CD4-positive, alpha-beta T cell treated with Interferon gamma for 1 hour (primary cell): ENCODE measurements at places on chromosomes 3 and 15.

- DNase-seq = no peak
Measured at GRCh38 chr3:184405075-184406030, 25.5 kb downstream of the CHRD start.

GRCh38 chr3:71229905-71230657, 353.4 kb downstream of the FOXP1 start:
- no peak for DNase-seq

DNA sequence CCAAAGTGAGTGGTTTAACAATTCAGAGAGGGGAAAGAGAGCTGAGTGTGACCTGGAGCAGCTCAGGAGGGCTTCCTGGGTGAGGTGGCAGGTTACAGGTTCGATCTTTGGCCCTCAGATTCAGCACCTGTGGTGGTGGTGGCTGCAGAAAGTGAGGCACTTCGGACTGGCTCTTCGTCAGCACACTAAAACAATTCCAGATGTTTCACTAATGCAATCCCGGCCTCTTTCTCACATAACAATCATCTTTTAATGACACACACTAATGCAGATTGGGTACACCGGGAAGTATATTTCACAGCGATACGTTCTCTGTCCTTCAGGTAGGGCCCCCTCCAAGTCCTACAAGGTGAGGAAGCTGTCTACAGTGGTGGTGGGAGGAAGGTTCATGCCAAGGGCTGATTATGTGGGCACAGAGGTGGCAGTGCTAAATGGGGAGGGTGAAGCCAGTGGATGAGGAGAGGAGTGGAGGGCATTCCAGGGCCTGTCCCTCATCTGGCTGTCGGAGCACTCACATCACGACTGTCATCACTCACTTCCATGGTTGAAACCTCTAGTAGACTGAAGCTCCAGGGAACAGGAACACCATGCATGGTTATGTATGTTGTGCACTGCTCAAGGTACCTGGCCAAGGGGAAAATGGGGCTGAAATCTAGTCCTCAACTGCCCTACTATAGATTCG, 171.1 kb downstream of the RAB11A start:
- no peak for DNase-seq

- DNase-seq = no peak
Measured at GRCh38 chr3:55756976-55757375, 269.9 kb upstream of the WNT5A start.

DNA sequence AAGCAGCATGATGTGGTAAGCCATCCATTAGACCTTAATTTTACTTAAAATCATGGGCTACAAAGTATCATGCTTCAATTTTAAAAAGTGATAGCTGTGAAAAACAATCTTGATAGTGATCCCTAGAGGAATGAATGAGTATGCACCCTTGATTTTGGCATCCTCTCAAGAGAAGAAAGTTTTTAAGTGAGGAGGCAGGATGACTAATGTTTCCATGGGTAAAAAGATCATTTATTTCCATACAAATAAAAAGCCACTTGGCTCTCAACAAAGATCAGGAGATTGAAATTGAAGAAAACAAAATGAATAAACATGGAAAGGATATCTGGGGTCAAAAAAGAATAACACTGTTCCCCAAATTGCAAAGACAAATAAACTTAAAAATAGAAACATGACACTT, 305.4 kb downstream of the MEX3B start:
- no peak for DNase-seq

DNA sequence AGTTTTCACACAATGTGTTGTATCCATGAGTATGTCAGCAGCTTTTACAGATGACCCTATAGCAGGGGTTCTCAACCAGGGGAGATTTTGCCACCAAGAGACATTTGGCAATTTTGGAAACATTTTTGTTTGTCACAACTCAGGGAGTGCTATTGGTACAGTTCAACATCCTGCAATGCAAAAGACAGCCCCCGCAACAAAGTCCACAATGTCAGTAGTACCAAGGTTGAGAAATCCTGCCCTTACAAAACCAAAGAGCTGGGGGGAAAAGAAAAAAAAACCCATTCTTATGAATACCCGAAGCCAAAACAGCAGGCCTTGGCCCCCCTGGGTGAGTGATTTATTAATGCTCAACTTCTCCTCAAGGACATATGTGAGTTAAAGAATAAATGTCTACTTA, 99.1 kb downstream of the LARS2 start:
- no peak for DNase-seq

DNA sequence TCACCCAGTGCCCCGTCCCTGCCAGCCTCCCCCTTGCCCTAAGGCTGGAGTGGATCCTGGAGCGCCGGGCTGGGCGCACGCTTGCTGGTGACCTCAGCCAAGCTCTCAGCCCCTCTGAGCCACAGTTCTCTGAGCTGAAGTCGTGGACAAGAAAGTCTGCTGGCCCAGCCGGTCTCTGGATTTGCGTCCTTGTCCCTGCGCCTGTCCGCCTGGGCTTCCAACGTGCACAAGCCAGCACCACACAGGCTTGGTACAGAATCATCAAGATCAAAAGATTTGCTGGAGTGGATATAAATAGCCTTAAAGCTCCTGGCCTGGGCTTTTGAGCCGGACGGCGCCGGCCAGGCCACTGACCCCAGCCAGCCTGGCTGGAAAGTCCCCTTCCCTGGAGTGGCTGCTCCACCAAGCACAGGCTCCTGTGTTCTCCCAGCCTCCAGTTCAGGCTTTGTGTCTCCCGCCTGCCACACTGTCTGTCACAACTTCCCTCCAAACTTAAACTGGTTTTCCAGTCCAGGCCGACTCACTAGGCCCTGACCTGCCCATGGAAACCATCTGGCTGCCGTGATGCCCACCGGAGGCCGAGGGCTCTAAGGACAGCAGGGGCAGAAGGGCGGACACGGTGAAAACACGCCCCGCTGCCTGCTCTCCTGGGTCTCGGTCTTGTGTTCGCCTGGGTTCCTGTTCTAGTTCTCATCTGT, 156.2 kb downstream of the NUP210 start:
- DNase-seq = no peak

- peak; percentile 35 for DNase-seq
Measured at GRCh38 chr3:49805897-49806701, 3.0 kb downstream of the INKA1 start.

DNA sequence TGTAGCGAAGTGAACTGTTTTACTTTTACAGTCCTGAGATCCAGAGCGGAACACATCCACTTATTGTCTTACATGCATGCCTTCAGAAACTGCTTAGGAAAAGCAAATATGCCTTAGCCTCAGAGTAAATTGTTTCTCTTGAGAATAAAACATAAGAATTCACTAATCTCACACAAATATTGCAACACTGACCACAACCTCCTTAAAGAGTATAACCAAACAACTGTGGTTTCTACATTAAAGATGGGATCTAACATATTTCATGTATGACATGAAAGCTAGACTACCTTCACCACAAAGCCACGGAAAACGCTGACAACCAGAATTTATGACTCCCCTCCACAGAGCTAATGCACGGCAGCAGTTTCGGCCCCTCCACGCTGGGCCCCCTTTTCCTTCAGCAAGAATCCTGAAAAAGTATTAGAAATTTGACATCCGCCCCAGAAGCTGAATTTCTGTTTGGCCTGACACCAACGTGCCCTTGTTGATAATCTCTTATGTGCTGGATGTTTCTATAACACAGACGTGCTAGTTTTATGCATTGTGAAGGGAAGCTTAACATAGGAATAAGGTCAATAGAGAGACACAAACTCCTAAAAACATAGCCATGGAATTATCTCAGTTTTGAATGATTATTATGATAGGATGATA, 84.6 kb downstream of the GREM1 start:
- DNase-seq = no peak

DNA sequence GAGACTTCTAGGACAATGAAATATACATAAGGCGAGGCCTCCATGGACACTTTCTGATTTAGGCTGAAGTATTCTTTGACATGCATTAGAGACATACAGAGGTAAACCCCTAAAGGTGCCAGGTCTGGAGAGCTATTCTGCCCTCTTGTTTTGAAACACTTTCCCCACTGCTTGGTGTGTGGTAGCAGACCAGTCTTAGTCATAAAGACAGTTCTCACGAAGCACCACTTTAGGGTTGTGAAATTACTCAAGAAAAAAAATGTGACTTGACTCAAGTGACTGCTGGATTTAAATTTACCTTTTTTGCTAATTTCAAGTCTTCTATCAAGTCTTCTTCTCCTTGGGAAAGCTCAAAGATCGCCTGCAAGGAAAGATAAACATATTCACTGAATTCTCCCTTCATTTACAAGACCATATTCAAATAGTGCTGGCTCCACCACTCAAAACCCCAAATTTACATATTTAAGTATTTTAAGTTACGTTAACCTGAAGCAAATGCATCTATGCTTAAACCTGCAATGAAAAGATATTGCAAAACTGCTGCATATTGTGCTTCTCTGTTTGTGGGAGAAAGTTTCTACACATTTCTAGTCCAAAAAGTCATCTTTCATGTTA, 48.4 kb downstream of the ARHGEF3 start:
- DNase-seq = peak; percentile 9

DNA sequence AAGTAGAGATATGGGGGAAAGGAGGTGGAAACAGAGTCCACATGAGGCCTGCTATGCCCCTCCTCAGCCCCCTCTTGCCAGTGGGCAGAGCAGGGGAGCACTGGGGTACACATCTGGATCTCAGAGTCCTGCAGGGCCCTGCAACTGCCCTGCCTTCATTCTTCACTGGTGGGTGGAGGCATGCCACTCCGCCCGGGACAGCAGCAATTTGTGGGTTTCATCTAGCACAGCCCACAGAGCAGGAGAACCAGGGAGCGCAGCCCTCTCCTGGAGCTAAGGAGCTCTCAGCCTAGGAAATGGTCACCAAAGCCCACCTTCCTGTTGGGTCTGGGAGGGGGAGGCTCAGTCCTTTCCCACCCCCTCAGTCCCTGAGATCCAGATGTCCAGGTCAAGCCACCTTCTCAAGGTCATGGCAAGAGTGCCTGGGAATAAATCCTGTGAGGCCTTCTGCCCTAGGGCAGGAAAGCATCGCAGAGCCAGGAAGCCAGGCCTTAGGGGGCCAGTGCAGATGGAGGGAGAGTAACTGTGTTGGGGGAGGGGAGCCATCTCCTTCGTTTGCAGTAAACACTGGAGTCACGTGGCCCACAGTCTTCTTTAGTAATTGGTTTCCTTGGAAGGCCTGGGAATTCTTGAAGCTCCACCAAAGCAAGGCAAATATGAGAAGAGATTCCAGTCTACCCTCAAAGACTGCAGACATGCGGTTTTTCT, 31.0 kb downstream of the ANP32A start:
- no peak for DNase-seq

DNA sequence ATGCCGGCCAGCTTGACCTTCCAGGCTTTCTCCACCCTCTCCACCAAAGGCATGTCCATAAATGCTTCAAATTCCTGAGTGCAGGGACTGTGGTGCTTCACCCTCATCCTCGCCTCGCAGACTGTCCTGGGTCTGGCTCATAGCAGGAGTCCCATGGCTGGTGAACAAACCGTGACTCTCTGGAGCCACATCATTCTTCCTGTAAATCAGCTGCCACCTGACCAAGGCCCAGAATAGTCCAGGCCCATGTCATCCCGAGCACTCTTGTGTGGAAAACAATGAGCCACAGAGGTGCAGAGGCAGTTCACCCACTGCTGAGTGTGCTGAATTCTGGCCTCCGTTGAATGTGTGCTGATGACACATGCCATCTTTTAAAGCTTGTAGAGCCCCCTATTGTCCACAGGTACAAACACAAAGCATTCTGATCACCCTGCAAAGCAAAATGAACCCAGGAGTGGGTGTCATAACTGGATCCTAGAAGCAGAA, 68.6 kb downstream of the ABHD5 start:
- DNase-seq = no peak

GRCh38 chr3:170752571-170753155, 117.3 kb downstream of the RPL22L1 start:
- no peak for DNase-seq

- DNase-seq = no peak
Measured at GRCh38 chr3:177438596-177439220, 241.4 kb upstream of the TBL1XR1 start.

DNA sequence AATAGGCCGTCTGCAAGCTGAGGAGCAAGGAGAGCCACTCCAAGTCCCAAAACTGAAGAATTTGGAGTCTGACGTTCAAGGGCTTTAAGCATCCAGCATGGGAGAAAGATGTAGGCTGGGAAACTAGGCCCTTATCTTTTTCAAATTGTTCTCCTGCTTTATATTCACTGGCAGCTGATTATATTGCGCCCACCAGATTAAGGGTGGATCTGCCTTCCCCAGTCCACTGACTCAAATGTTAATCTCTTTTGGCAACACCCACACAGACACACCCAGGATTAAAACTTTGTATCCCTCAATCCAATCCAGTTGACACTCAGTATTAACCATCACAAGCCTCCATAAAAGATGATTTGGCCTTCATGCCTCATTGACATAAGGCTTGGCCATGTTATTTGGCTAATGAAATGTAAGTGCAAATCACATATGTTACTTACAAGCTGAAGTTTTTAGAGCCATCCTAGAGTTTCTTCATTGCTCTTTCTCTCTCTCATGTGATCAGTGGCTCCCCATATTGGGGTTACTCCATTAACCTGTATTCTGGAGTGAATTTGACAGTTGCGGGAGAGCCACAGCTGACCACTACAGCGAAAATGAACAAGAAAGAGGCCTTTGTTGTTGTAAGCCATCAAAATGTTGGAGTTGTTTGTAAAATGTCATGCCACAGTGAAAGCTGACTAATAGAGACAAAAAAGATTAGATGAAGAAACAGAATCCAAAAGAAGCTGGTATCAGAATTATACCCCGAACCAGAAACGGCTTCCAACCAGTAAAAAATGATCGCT, 61.7 kb downstream of the GBE1 start:
- DNase-seq = no peak
